AG20443 (cell line): ENCODE measurements at places on chromosomes 7 and 10.

- no peak for DNase-seq
Observed at GRCh38 chr7:12316925-12317324, 86.7 kb downstream of the VWDE start.

GRCh38 chr7:33639552-33640197 lies 265.7 kb upstream of the BMPER start:
- peak; percentile 63 for DNase-seq

- no peak for DNase-seq
Observed at GRCh38 chr10:121261665-121262064, 336.6 kb downstream of the FGFR2 start.

DNA sequence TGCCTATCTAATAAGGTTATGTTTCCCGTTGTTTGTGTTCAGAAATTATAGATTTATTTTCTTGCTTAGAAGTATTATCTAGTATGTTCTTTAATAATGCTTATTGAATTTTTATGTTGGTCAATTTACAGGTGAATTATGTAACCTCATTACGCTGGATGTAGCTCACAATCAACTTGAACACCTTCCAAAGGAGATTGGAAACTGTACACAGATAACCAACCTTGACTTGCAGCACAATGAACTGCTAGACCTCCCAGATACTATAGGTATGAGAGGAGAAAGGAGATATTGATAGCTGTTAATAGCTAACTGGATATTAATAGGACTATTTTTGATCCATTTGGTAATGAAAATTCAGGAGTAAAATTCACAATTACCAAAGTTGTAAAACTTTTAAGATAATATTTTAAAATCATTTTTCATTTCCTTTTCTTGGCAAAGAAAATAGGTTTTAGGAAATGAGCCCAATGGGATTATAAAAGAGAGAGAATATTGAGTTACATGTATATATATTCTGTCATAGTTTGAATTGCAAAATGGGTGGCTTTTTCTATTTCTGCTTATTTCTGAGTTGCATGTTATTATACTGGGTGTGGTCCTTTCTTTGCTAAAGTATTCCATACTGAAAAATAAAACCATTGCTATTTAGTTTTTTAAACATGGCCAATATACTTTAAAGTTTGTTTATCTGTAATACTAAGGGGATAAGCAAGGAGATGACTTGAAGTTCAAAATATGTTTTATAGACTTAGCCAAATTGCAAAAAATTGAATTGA lies 66.3 kb downstream of the SHOC2 start:
- no peak for DNase-seq

DNA sequence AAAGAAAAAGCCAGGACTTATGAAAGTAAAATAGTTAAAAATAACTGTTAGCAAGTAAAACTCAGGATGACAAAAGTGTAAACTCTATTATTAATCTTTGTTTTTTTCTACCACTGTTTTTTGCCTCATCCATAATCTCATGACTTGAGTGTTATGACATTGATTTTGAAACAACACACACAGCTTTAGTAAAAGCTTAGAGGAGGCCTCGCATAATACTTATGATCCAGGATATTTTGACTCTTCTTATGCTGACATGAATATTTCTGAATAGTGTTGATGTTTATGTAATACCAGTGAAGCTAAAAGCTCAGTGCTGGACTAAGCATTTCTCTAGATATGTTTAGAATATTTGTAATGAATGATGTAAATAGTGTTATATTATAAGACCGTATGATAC lies 10.5 kb downstream of the KAT6B start:
- no peak for DNase-seq

- DNase-seq: peak; percentile 94
Observed at GRCh38 chr7:82443547-82444219, at the start of gene CACNA2D1. TSS of gene CACNA2D1 (minus strand) at chr7:82443777.

- peak; percentile 13 for DNase-seq
Observed at GRCh38 chr10:49741108-49741995, 20.8 kb downstream of the OGDHL start.

DNA sequence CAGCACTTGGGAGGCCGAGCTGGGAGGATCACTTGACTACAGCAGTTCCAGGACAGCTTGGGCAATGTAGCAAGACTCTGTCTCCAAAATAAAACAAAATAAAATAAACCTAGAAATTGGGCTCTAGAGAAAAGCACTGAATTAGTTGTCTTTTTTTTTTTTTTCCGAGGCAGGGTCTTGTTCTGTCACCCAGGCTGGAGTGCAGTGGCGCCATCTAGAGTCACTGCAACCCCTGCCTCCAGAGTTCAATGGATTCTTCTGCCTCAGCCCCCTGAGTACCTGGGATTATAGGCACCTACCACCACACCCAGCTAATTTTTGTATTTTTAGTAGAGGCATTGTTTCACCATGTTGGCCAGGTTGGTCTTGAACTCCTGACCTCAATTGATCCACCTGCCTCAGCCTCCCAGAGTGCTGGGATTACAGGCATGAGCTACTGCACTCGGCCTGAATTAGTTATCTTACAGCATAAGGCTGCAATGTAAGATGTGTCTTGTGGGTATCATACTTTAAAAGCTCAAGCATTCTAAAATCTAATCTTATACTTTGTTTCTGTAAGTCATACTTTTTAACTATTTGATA lies 12.8 kb downstream of the MEIG1 start:
- DNase-seq: no peak

GRCh38 chr10:109995595-109995994 lies 12.2 kb upstream of the ADD3 start:
- DNase-seq: no peak

DNA sequence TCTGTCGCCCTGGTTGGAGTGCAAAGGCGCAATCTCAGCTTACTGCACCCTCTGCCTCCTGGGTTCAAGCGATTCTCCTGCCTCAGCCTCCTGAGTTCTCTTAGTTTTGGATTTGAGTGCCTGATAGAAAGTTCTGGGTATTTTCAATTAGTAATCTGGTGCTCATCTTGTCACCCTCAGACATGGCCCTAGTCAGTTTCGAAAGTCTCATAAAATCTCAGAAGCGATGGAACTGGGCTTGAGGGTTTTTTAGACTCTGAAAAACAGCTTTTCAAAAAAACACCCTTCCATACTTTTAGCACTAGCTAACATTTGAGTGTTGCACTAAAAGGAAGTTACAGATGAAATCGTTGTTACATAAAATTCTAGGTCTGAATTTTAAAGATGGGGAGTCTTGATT lies 9.4 kb upstream of the PIP4K2A start:
- no peak for DNase-seq

GRCh38 chr10:50469288-50469687 lies 154.5 kb downstream of the SGMS1 start:
- DNase-seq: peak; percentile 26

DNA sequence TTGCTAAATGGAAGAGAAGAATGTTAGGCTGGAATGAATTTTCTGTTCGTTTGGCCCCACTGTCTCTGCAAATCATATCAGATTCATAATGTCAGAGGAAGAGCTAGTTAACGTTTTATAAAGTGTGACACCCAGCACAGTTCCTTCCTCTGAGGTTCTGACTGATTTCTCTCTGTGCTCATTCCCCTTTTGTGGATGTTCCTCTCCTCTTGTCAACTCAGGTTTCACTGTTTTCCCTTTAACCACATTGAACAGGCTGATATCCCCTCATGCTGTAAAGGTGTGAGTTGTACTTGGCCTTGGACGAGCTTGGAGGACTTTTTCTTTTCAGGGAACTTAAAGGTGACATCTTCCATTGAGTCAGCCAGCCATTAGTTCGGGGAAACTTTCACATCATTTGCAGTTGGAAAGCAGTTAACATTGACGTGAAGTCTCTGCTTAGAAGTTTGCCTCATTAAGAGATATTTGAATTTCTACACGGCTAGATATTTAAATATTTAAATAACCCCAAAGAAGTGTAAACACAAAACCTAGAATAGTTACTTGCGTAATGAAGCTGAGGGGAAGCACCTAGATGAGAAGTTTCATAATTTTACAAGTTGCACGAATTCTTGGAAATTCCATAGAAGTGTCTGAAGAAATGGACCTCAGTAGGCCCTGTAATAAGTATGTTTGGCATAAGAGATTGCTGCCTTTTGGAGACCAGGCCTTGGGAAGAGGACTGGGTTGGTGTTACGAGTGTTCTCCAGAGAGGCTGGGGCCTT lies 101.5 kb upstream of the EGR2 start:
- no peak for DNase-seq

DNA sequence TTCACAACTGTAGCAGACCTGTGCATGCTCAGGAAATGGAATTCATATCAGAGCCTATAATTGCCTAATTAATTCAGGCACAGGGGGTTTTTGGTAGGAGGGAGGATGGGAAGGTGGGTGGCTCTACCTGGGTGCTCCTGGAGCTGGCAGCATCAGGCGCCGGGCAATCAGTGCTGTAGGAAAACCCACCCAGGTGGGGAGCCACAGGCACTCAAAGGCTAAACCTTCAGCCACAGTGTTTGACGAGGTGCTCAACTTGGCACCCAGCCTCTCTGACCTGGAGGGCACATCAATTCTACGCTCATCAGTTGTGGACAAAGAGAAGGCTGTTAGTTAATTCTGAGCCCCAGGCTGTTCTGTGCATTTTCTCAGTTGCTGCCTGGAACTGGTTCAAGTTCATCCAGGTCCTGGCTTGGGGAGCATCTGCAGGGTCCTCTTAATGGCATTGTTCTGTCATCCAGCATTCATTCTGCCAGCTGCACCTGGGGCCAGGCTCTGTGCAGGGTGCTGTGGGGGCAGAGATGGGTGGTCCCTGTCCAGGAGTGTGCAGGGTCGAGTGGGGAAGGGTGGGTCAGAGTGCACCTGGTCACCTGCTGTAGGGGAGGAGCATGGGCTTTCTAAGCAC lies 54.1 kb upstream of the NPTX2 start:
- no peak for DNase-seq

DNA sequence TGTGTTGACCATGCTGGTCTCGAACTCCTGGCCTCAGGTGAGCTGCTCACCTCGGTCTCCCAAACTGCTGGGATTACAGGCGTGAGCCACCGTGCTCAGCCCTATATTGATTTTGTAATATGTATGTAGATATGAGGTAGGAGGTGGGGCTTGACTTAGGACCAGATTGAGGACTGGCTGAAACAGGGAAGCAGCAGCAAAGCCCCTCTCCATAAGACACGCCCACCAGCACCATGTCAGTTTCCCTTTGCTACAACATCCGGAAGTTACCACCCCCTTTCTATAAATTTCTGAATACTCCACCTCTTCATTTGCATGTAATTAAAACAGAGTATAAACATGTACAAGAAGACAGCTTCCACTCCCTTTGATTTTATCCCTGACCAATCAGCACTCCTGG lies 47.9 kb upstream of the MYL10 start:
- no peak for DNase-seq

DNA sequence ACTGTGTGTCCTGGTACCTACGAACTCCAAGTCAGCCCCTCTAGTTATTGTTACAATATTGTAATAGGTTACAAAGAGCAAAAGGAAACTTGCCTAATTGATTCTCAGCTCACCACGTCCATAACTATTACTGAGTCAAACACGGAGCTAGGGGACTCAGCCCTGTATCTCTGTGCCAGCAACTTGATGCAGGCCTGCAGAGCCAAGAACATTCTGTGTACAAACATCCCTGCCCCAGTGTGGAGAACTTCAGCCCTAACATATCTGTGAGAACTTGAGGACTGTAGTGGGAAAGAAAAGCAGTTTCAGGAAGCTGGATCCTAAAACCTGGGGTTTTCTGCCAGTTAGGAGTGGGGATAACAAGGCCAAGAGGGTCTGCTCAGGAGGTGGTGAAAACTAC lies 114.9 kb upstream of the PRSS58 start:
- DNase-seq: no peak

- no peak for DNase-seq
Observed at GRCh38 chr7:151395036-151395367, 14.8 kb downstream of the WDR86 start.

GRCh38 chr7:108503112-108504026 lies 22.6 kb downstream of the PNPLA8 start:
- DNase-seq: peak; percentile 18

GRCh38 chr7:80279760-80280159 lies 145.1 kb downstream of the GNAI1 start:
- no peak for DNase-seq

DNA sequence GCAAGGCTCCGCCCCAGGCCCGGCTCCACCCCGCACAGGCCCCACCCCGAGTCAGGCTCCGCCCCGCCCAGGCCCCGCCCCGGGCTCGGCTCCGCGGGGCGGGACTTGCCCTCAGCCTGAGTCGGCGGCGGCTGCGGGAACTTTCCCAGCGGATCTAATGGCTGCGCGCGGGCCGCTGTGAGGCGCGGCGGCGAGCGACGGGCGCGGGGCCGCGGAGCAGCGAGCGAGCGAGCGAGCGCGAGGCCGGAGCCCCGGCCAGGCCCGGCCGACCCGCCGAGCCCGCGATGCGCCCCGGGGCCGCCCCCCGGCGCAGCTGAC lies at the start of gene INPP5A:
Gene INPP5A (plus strand): TSS at position 104 of the 318 bp plus-strand sequence. CDS start 310 bp downstream, outside the sequence.
- no peak for DNase-seq

- no peak for DNase-seq
Observed at GRCh38 chr10:88551246-88551645, 31.9 kb downstream of the RNLS start.

- peak; percentile 53 for DNase-seq
Observed at GRCh38 chr10:970311-971149, 17.7 kb upstream of the GTPBP4 start.

- peak; percentile 76 for DNase-seq
Observed at GRCh38 chr7:128168667-128169210, 72.3 kb upstream of the LEP start.

GRCh38 chr7:134121632-134122139 lies 5.5 kb upstream of the LRGUK start:
- DNase-seq: no peak

GRCh38 chr7:47611045-47611511 lies 29.2 kb upstream of the TNS3 start:
- no peak for DNase-seq

- DNase-seq: no peak
Observed at GRCh38 chr10:97737770-97738265, 890 bp downstream of the ZFYVE27 start.

DNA sequence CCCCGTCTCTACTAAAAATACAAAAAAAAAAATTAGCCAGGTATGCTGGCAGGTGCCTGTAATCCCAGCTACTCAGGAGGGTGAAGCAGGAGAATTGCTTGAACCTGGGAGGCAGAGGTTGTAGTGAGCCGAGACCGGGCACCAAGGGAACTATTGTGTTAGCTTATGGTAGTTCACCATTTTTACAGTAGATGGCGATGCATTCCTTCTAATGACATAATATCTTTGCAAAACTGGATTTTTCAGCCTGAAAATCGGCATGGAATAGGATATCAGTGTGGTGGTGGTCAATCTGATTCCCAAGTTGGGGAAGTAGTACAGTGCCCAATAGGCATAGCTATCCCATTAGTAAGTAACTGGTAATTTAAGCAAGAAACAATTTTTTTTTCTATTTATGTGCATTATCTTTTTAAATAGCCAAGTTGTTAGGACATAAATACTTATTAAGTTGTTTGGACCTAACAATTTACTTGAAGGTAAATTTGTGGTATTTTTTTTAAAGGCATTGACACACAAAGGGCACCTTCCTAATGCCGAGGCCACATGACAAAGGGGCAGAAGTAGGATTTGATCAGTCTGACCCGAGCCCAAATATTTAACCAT lies 17.6 kb upstream of the IMPDH1 start:
- peak; percentile 66 for DNase-seq

DNA sequence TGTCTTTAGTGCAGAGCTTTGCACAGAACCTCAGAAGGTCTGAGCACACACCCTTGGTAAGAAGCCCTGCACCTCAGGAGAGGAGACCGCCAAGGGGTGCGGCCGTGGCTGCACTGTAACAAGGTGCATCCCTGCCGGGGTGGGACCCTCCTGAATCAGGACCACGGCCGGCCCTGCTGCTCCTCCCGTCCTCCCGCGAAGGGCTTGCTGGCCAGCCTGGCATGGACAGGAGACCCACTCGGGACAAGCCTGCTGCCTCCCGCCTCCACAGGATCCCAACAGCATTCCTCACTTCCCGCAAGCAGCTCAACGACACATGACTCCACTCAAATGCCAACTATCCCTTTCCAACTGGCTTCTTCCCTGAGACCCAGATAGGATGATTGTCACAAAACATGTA lies 12.8 kb downstream of the WDR86 start:
- DNase-seq: no peak
